ENCODE measurements at places on chromosomes 16 and 17.

DNA sequence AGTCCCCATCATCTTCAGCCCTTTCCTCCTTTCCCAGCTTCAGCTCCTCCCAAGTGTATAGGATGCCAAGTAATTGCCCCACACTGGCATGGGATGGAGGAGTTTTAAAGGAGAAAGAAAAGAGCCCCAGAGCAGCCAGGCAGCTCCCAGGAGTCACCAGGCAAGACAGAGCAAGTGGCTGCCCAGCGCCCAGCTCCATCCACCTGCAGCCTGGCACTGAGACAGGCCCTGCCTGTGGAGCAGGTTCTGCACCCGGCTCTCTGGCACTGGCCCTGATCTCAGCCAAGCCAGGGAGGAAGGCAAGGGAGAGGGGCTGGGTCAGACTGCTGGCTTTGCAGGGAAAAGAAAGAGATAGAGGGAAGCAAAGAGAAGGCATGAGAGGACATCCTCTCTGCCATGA is 21.7 kb downstream of the FOXN1 start:
- no peak for DNase-seq
- no peak overlapping the region for H3K4me3 ChIP-seq
- H3K4me1 ChIP-seq, result no peaks in the 10 kb centered on the region
- no peaks in the 10 kb centered on the region for H3K36me3 ChIP-seq
- H3K27ac ChIP-seq, result no peak overlapping the region
- peaks cover 9% of the 10 kb centered on the region for H3K27me3 ChIP-seq

GRCh38 chr16:1651974-1652312 is 26.1 kb upstream of the JPT2 start:
- no peak overlapping the region for H3K27ac ChIP-seq
- no peaks in the 10 kb centered on the region for H3K27me3 ChIP-seq
- no peak for DNase-seq
- H3K4me1 ChIP-seq, result no peaks in the 10 kb centered on the region

GRCh38 chr17:15483431-15483830 is 16.0 kb upstream of the CDRT4 start:
- H3K27ac ChIP-seq, result no peak overlapping the region
- no peak for DNase-seq
- peaks cover 9% of the 10 kb centered on the region for H3K36me3 ChIP-seq
- H3K4me3 ChIP-seq, result no peak overlapping the region
- peaks cover 14% of the 10 kb centered on the region for H3K4me1 ChIP-seq

DNA sequence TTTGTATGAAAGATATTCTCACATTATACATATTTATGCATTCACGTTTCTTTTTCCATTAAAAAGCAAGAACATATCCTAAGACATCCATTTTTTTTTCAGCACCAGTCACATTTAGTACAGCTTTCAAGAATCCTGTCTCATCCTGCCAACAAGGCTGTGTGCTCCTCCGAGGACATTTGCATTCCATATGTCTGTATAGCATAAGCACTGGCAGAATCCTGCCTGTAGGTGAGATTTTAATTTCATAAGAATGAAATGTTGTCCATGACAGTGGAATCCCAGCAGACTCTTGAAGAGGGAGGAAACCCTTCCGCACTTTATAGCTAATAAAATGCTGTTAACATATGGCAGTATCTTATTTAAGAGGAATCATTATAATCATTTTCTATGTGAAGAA is 2.9 kb upstream of the PMP22 start:
- H3K36me3 ChIP-seq, result no peaks in the 10 kb centered on the region
- DNase-seq, result no peak
- peaks cover 55% of the 10 kb centered on the region for H3K4me1 ChIP-seq
- no peak overlapping the region for H3K4me3 ChIP-seq
- H3K27ac ChIP-seq, result no peak overlapping the region
- no peaks in the 10 kb centered on the region for H3K27me3 ChIP-seq

DNA sequence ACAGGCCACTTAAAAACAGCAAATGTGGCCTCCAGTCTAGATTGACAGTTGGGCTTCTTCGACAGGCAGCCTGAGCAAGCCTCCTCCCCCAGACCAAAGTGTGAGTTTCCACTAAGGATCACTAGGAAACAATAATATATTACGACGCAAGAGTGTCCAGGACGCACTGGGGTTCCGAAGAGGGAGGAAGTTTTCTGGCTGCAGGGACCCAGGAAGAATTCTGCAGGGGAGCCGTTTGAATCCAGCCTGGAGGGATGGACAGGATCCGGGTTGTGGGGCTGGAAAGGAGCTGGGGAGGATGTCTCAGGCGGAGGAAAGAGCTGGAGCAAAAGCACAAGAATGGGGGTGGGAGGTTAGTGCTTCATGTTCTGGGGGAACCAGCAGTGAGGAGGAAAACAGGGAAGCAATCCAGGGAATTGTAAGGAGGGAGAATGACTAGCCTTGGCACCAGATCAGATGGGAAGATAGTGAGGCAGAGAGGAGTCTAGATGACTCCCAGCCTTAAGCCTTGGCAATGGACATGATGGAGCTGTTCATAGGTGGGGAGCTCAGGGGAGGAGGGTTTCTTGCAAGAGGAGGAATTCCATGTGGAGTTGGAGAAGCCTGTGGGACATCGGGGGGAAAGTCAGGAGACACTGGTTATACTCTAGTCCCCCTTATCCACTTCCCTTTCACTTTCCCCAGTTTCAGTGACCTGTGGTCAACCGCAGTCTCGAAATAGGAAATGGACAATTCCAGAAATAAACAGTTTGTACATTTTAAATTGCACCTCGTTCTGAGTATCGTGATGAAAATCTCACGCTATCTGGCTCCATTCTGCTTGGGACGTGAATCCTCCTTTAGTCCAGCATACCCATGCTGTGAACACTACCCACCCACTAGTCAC is 26.6 kb downstream of the NGFR start:
- H3K27ac ChIP-seq, result peak overlapping the region; percentile 51
- H3K36me3 ChIP-seq, result no peaks in the 10 kb centered on the region
- DNase-seq, result no peak
- H3K27me3 ChIP-seq, result peaks cover 69% of the 10 kb centered on the region

DNA sequence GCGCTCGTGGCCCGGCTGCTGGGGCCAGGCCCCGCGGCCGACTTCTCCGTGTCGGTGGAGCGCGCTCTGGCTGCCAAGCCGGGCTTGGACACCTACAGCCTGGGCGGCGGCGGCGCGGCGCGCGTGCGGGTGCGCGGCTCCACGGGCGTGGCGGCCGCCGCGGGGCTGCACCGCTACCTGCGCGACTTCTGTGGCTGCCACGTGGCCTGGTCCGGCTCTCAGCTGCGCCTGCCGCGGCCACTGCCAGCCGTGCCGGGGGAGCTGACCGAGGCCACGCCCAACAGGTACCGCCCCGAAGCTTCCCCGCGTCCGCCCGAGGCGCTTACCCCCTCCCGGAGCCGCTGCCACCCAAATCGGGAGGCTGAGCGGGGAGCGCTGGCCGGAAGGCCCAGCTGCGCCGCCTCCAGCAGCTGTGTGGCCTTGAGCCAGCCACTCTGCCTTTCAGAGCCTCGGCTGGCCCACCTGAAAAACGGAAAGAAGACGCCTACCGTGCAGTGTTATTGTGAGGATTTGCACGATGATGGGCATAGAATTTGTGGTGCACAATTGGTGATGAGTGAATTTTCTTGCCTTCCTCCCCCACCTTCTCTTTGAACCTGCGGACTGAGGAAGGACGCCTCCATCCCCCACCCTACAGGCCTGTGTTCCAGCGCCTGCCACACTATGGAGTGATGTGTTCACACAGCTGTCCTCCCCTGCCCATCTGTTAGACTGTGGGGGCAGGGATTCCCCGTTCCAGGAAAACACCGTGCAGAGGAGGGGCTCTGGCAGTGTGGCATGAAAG is 523 bp downstream of the NAGLU start:
- peak; percentile 88 for DNase-seq
- peak overlapping the region; percentile 59 for H3K4me3 ChIP-seq
- peak overlapping the region; percentile 80 for H3K27ac ChIP-seq
- peaks cover 3% of the 10 kb centered on the region for H3K36me3 ChIP-seq

- H3K36me3 ChIP-seq, result no peaks in the 10 kb centered on the region
Observed at GRCh38 chr16:66905633-66906539, 12.8 kb downstream of the CDH16 start.

GRCh38 chr17:31058976-31059375 is 35.8 kb upstream of the NF1 start:
- no peak for DNase-seq
- H3K4me3 ChIP-seq, result no peak overlapping the region
- H3K27me3 ChIP-seq, result no peaks in the 10 kb centered on the region

DNA sequence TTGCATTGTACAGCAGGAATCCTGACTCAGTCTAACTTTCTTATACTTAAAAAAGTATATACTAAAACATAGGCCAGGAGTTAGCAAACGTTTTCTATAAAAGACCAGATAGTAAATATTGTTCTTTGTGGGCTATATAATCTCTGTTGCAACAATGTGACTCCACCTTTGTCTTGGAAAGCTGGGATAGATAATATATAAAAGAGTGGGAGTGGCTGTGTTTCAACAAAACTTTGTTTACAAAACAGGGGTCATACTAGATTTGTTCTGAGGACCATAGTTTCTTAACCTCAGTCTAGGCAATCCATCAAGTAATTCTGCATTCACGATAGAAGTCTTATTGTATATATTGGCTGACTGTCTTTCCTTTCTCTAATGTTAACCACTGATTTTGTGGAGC is 9.0 kb upstream of the TBC1D3B start:
- DNase-seq, result no peak
- no peaks in the 10 kb centered on the region for H3K36me3 ChIP-seq
- no peak overlapping the region for H3K27ac ChIP-seq
- no peaks in the 10 kb centered on the region for H3K4me1 ChIP-seq
- H3K4me3 ChIP-seq, result no peak overlapping the region
- H3K27me3 ChIP-seq, result peaks cover 7% of the 10 kb centered on the region

DNA sequence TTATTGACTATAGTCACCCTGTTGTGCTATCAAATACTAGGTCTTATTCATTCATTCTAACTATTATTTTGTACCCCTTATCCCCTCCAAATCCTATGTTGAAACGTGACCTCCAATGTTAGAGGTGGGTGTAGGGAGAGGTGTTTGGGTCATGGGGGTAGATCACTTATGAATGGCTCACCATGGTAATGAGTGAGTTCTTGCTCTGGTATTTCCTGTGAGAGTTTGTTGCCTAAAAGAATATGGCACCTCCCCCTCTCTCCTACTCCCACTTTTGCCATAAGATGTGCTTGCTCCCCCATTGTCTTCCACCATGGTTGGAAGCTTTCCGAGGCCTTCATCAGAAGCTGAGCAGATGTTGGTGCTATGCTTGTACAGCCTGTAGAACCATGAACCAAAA is 59.3 kb upstream of the BRD7 start:
- H3K4me3 ChIP-seq, result no peak overlapping the region
- peaks cover 22% of the 10 kb centered on the region for H3K27me3 ChIP-seq
- H3K27ac ChIP-seq, result no peak overlapping the region
- no peaks in the 10 kb centered on the region for H3K36me3 ChIP-seq
- H3K4me1 ChIP-seq, result no peaks in the 10 kb centered on the region

- no peaks in the 10 kb centered on the region for H3K27me3 ChIP-seq
- H3K4me3 ChIP-seq, result no peak overlapping the region
- H3K36me3 ChIP-seq, result no peaks in the 10 kb centered on the region
Observed at GRCh38 chr16:66039793-66040192, 326.7 kb upstream of the CDH5 start.

GRCh38 chr17:17414341-17414805 is 62.4 kb upstream of the MED9 start:
- H3K36me3 ChIP-seq, result no peaks in the 10 kb centered on the region
- no peak for DNase-seq
- no peak overlapping the region for H3K4me3 ChIP-seq
- peak overlapping the region; percentile 76 for H3K27ac ChIP-seq
- peaks cover 25% of the 10 kb centered on the region for H3K4me1 ChIP-seq

DNA sequence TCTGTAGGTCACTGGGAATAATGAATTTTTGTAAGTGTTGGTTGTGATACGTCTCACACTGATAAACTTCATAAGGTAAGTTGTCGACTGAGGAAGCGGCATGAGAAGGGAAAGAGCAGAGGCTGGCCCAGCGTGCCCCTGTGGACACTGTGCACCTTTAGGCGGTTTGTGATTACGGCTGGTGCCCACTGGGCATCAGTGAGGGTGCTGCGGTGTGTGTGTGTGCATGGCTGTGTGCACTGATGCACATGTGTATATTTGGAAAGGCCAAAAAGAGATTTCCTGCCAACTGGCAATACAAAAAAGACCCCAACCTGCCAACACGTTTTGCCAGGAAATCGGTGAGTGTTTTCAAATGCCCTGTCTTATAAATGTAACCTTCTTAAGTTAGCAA is 11.9 kb downstream of the IRF8 start:
- DNase-seq, result no peak
- H3K4me3 ChIP-seq, result no peak overlapping the region
- H3K4me1 ChIP-seq, result no peaks in the 10 kb centered on the region
- H3K27ac ChIP-seq, result no peak overlapping the region
- H3K36me3 ChIP-seq, result no peaks in the 10 kb centered on the region
- H3K27me3 ChIP-seq, result no peaks in the 10 kb centered on the region

DNA sequence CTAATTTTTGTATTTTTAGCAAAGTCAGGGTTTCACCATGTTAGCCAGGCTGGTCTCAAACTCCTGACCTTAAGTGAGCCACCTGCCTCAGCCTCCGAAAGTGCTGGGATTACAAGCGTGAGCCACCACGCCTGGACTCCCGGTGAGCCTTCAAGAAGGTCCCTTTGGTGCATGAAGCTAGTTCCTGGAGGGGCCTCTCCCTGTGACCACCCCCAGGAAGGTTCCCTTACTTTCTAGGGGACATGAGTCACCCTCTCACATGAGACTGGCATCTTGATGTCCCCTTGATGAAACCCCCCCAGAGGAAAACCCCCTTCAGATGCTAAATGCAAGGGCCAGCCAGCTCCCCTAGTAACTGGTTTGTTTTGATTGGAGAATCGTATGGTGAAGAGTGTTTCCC is 12.8 kb downstream of the CARHSP1 start:
- no peaks in the 10 kb centered on the region for H3K27me3 ChIP-seq
- H3K4me3 ChIP-seq, result no peak overlapping the region
- peaks cover 72% of the 10 kb centered on the region for H3K4me1 ChIP-seq
- no peak for DNase-seq
- H3K36me3 ChIP-seq, result no peaks in the 10 kb centered on the region

GRCh38 chr17:32575852-32576251 is 89.1 kb downstream of the CDK5R1 start:
- H3K4me3 ChIP-seq, result no peak overlapping the region
- no peaks in the 10 kb centered on the region for H3K4me1 ChIP-seq
- no peaks in the 10 kb centered on the region for H3K27me3 ChIP-seq
- no peaks in the 10 kb centered on the region for H3K36me3 ChIP-seq
